ENCODE measurements at places on chromosomes 1 and 21.
A peak's percentile ranks its signal among the peaks of the same experiment; 100 is the strongest.

GRCh38 chr1:7103874-7104273 lies 318.6 kb downstream of the CAMTA1 start:
- no peak overlapping the region for H3K4me3 ChIP-seq
- no peaks in the 10 kb centered on the region for H3K4me1 ChIP-seq
- no peak overlapping the region for H3K27ac ChIP-seq
- H3K27me3 ChIP-seq, result peaks cover 8% of the 10 kb centered on the region

DNA sequence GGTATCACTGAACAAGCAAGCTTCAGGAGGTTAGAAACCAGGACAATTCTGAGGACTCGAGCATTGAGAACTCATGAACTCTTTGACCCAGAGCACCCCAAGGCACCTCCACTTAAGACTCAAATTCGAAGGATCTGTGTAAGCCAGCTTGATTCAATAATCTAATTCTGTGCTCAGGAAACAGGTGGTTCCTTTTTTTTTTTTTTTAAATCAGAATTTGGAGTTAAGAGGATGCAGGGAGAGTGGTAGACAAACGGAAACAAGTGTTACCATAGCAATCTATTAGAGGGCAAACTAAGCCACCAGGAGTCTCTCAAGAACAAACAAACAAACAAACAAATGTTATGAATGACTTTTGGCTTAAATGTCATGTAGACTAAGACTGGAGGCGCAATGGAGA lies 53.8 kb upstream of the DPH5 start:
- H3K4me3 ChIP-seq, result no peak overlapping the region
- no peaks in the 10 kb centered on the region for H3K4me1 ChIP-seq
- H3K36me3 ChIP-seq, result no peaks in the 10 kb centered on the region
- H3K27ac ChIP-seq, result no peak overlapping the region
- H3K27me3 ChIP-seq, result no peaks in the 10 kb centered on the region

DNA sequence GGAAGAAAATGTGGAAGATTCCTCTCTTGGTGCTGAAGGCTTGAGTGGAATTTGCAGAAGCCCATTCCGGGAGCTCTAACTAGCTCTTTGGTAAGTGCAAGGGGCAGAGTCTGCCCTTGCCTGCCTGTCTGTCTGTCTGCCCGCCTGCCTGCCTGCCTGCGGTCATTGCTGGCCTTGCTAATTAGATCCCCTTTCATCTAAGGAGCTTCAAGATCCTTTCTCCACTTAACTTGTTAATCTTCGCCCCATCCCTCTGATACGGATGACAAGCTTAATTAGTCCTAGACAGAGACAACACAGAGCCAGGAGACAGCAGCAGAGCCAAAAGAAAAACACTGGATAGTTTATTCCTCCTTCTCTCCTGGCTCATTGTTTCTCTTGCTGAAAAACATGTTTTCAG lies 80.2 kb upstream of the GADD45A start:
- no peak overlapping the region for H3K4me3 ChIP-seq
- no peak overlapping the region for H3K27ac ChIP-seq
- no peak for DNase-seq
- no peaks in the 10 kb centered on the region for H3K36me3 ChIP-seq
- no peaks in the 10 kb centered on the region for H3K27me3 ChIP-seq

DNA sequence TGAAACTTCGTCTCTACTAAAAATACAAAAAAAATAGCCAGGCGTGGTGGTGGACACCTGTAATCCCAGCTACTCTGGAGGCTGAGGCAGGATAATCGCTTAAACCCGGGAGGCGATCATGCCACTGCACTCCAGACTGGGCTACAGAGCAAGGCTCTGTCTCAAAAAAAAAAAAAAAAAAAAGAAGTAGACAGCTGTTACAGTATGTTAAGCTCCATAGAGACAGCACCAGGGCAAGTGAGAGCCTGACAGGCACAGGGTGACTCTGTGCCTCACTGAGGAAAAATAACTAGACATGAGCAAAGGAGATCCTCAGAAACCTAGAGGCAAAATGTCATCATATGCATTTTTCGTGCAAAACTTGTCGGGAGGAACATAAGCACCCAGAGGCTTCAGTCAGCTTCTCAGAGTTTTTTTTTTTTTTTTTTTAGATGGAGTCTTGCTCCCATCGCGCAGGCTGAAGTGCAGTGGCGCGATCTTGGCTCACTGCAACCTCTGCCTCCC lies 9.0 kb upstream of the PRDX1 start:
- no peaks in the 10 kb centered on the region for H3K4me1 ChIP-seq
- H3K27ac ChIP-seq, result no peak overlapping the region
- no peaks in the 10 kb centered on the region for H3K36me3 ChIP-seq
- H3K4me3 ChIP-seq, result no peak overlapping the region
- DNase-seq, result no peak
- no peaks in the 10 kb centered on the region for H3K27me3 ChIP-seq

DNA sequence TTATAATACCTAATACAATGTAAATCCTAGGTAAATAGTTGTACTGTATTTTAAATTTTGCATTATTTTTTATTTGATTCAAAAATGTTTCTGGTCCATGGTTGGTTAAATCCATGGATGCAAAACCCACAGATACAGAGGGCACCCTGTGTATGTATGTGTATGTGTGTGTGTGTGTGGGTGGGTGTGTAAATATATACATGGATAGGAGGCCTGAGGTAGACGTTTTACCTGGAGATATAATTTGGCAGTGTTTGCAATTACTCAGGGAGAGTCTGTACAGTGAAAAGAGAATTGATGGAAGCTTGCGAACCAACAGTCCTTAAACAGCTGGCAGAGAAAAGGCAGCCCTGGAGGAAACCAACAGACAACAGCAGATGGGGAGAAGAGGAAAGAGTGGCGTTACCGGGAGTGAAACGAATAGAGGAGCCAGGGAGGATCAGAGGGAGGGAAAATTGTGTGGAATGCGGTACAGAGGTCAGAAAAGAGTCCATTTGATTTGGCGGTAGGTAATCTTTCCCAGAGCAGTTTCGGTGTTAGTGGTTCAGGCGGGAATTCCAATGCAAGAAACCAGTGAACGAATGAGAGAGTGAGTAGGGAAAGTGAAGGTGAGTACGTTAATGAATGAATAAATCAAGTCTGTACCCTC lies 47.9 kb upstream of the NBL1 start:
- H3K27me3 ChIP-seq, result no peaks in the 10 kb centered on the region
- DNase-seq, result no peak
- H3K27ac ChIP-seq, result peak overlapping the region; percentile 98
- H3K36me3 ChIP-seq, result peaks cover 7% of the 10 kb centered on the region
- peaks cover 34% of the 10 kb centered on the region for H3K4me1 ChIP-seq

DNA sequence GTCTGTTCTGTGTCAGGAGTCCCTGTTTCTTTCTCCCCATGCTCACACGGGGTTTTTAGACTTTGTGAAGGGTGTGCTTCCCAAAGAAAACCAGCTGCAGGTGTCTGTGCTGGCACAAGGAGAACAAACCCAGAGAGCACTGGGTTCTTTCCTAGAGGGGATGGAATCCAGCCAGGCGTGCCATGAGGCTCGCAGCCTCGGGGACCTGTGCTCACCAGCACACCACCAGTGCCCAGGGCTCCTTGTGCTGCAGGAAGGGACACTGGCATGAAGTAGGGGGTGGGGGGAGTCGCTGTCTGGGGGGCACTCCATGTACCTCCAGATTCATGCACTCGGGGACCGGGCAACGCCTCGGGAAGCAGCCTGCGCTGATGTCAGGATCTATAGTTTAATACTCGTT lies 57.9 kb downstream of the AGPAT3 start:
- no peaks in the 10 kb centered on the region for H3K36me3 ChIP-seq
- DNase-seq, result no peak
- H3K4me1 ChIP-seq, result peaks cover 33% of the 10 kb centered on the region
- H3K27ac ChIP-seq, result no peak overlapping the region
- no peak overlapping the region for H3K4me3 ChIP-seq

DNA sequence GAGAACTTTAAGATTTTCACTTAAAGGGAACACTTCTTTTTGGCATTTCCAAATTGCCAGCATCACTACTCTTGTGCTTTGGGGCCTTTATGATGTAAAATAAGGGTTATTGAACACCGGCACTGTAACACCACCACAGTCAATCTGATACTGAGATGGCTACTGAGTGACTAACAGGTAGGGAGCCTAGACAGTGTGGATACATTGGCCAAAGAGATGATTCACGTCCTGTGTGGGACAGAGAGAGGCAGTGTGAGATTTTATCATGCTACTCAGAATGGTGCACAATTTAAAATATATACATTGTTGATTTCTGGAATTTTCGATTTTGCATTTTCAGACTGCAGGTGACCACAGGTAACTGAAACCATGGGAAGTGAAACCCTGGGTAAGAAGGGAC lies 261.6 kb downstream of the SPATA17 start:
- no peak overlapping the region for H3K4me3 ChIP-seq
- H3K4me1 ChIP-seq, result no peaks in the 10 kb centered on the region
- no peaks in the 10 kb centered on the region for H3K36me3 ChIP-seq
- H3K27ac ChIP-seq, result no peak overlapping the region
- DNase-seq, result no peak

DNA sequence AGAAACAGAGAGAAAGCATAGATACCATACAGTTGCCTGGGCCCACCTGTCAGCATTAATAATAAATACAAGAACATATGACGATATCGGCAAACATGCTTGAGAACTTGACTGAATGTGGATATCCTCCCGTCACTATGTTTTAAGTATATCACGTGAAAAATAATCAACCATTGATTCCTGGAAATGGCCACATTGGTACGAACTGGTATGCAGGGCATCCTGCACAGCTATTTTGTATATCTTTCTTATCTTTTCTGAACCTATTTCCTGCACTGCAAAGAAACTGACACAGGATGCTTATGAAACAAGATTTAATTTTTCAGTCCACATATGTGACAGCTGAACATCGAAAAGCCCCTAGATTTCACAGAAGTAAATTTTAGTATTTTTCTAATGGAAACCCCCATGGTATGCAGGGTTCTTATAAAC lies 22.8 kb upstream of the RGS1 start:
- no peaks in the 10 kb centered on the region for H3K27me3 ChIP-seq
- H3K36me3 ChIP-seq, result no peaks in the 10 kb centered on the region
- no peak overlapping the region for H3K4me3 ChIP-seq

DNA sequence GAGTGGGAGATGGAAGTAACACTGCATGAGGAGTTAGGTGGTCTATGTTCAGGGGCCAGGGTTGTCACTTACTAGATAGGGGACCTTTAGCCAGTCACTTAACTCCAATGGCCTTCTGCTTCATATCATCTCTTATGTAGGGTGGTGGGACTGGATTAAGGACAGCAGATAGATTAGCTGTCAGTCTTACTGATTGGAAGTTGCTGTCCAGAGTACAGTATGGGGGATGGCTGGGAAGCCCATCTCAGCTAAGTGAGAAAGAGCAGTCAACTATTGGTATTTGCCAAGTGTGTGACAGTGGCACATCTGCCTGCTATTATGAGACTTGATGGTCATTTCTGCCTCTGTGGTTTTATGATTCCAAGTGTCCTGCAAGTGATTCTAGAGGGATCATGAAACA lies 130.9 kb downstream of the FGGY start:
- no peaks in the 10 kb centered on the region for H3K27me3 ChIP-seq
- no peak overlapping the region for H3K27ac ChIP-seq
- H3K4me1 ChIP-seq, result peaks cover 8% of the 10 kb centered on the region
- H3K4me3 ChIP-seq, result no peak overlapping the region
- no peak for DNase-seq

GRCh38 chr1:228900886-228901392 lies 165.7 kb downstream of the RHOU start:
- no peak overlapping the region for H3K4me3 ChIP-seq
- peak overlapping the region; percentile 81 for H3K27ac ChIP-seq
- DNase-seq, result no peak
- peaks cover 42% of the 10 kb centered on the region for H3K4me1 ChIP-seq

GRCh38 chr1:156893048-156893953 lies at the start of gene PEAR1:
PEAR1 (plus strand) TSS chr1:156893718; CDS start chr1:156903927, 10,209 bp downstream.
- H3K4me3 ChIP-seq, result peak within 1 kb of the TSS; percentile 31
- H3K27me3 ChIP-seq, result peaks cover 39% of the 10 kb centered on the region
- DNase-seq, result peak; percentile 83
- H3K36me3 ChIP-seq, result no peaks in the 10 kb centered on the region

DNA sequence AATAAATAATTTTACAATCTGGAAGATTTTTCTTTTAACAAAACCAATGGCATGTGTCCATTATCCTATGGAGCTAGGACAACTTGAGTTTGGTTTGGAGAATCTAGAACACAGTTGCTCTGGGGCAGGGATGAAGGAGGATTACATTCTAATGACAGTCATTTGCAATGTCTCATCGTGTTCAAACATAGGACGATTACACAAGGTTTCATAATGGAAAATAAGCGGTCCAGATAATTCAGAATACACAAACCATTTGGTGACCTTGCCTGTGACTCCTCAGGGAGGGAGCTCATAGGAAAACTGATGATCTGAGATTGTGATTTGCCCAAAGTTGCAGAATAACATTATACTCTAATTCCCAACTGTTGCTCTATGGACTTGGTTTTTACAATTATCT lies 27.6 kb upstream of the RGL1 start:
- no peaks in the 10 kb centered on the region for H3K4me1 ChIP-seq
- DNase-seq, result no peak
- no peak overlapping the region for H3K4me3 ChIP-seq

DNA sequence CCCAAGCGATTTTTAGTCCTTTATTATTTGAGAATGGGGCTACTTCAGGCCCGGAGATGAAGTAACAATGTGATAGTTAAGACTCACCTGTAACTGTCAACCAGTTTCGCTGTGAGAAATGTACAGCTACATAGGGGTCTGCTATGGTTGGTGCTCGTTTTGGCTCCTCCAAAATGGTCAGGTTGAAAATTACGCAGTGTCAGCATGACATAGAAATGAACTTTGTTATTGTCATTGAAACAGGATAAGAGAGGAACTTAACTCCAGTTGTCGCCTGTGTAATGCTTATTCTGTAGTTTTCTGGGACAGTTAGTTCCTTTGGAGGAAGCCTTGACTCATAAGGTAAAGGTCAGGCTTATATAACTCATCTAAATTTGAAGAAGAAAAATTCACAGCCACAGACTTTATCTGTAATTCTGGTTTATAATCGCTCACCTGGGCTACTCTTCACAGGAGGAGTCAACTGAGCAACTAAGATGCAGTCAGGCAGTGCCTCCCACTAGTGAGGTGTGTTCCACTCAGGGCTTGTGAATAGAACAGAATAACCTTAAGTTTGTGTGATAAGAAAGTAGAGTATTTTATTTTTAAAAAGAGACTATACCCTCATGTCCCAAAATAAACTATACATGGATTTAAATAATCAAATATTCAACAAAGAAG lies 130.9 kb downstream of the CD247 start:
- H3K27ac ChIP-seq, result no peak overlapping the region
- no peaks in the 10 kb centered on the region for H3K4me1 ChIP-seq
- H3K27me3 ChIP-seq, result no peaks in the 10 kb centered on the region
- H3K4me3 ChIP-seq, result no peak overlapping the region
- no peak for DNase-seq

- H3K36me3 ChIP-seq, result peaks cover 37% of the 10 kb centered on the region
- no peaks in the 10 kb centered on the region for H3K4me1 ChIP-seq
- no peak overlapping the region for H3K4me3 ChIP-seq
- H3K27me3 ChIP-seq, result no peaks in the 10 kb centered on the region
- no peak for DNase-seq
These were observed 47.7 kb downstream of the PRDM15 start for GRCh38 chr21:41831453-41831831.

Measured in sigmoid colon (tissue), 7 donors.